ENCODE measurements at places on chromosomes 16 and 17.

- DNase-seq: no peak
These were observed at the start of gene CACNG1 for GRCh38 chr17:67044016-67044772. Gene CACNG1, plus strand, starts transcription at chr17:67044554. Its CDS starts 107 bp downstream, at chr17:67044661.

GRCh38 chr17:74163271-74163821 lies 40.1 kb upstream of the RPL38 start:
- DNase-seq: no peak

GRCh38 chr17:76884995-76885893 lies 17.0 kb downstream of the MGAT5B start:
- no peak for DNase-seq

DNA sequence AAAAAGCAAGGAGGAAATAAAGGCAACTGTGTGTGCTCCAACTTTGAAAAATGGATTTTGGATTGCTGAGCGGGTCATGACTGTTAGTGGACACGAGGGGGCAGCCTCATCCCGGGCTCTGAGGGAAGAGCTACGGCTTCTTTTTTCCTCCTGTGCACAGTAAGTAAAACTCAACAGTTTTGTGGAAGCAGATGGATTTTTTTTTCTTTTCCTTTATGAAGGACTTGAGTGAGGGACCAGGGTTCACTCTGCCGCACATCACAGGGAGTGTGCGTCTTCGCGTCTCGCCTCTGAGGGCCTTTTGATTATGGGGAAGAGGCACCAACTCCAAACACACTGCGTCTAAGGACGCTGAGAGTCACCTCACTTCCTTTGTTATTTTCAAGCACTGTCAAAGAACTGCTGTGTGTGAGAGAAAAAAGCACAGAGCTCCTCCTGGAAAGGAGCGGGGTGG lies 80.3 kb upstream of the GOT2 start:
- peak; percentile 14 for DNase-seq

Measured in fibroblast of the conjunctiva (primary cell).